NCI-H1436 (cell line): ENCODE measurements at places on chromosomes 7 and 10.

DNA sequence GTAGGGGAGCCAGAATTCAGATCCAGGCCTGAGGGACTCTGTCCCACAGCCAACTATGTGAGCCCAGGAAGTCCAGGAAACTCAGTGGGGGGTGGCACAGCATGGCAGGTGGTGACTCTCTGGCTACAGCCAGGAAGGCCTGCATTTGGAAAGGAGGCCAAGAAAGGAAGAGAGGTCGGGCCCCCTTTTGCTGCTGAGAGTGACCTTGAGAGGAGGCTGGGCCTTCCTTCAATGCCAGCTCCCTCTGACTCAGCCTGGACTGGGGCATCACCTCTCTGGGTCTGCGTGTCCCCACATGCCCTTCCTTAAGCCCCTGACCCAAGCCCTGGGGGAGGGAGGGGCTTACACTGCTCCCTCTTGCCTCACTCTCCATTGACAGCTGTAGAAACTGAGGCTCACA lies 6.4 kb upstream of the MYL10 start:
- no peak for DNase-seq

DNA sequence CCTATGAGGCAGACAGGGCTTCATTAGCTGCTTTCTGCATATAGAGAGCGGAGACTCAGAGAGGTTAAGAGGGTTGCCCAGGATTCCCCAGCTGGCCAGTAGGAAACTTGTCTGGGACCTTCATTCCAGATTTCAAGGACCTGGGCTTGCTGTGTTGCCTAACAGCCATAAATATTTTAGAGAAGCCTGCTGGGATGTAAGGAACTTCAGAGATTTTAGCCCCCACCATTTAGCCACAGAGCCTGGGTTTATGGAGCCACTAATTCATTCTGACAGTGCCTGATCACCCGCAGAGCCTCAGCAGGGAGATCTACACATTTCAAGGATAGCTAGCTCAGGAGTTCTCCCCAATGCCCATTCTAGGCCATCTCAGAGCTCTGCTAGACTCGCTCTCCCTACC lies 56.6 kb upstream of the TRUB1 start:
- DNase-seq, result no peak

GRCh38 chr7:102439963-102440795 lies 6.8 kb downstream of the ORAI2 start:
- no peak for DNase-seq

- no peak for DNase-seq
Measured at GRCh38 chr7:111137296-111138192, 46.6 kb downstream of the LRRN3 start.

DNA sequence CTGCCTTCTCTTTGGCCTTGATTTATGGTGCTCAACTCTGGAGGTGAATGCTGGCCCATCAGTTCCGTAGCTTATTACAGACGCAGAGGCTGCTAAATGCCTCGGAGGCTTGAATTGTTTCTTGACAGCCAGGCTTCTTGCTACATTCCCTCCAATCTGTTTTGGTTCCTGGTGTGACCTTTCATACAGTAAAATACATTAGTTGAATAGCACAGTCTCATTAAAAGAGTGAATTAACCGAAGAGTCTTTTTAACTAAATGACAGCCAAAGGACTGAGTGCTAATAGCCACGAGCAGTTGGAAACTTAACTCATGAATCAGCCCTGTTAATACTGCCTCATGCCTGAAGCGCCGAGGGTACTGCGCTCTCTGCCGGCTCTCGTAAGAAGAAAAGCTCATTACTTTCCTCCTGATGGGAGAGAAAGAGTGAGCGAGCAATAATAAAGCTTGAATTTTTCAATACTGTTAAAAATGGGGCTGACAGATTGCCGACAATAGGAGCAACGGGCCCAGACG lies 236.4 kb upstream of the GPR26 start:
- DNase-seq, result peak; percentile 68

DNA sequence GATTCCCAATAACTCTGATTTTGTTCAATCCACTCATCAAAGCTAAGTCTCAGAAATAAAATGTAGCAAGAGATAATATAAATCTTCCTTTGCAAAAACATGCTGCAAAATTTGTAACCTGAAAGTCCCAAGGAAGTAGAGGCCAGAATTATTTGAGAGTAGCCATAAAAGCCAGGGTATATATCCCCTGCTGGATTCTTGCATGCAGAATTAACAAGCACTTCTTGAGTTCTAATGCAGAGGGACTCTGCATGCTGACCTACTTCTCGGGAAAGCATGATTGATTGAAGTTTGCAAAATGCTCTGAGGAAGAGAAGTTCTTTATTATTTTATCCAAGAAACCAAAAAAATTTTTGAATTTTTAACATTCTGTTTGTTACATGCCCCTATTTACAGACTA lies 121.6 kb downstream of the THSD7A start:
- no peak for DNase-seq

DNA sequence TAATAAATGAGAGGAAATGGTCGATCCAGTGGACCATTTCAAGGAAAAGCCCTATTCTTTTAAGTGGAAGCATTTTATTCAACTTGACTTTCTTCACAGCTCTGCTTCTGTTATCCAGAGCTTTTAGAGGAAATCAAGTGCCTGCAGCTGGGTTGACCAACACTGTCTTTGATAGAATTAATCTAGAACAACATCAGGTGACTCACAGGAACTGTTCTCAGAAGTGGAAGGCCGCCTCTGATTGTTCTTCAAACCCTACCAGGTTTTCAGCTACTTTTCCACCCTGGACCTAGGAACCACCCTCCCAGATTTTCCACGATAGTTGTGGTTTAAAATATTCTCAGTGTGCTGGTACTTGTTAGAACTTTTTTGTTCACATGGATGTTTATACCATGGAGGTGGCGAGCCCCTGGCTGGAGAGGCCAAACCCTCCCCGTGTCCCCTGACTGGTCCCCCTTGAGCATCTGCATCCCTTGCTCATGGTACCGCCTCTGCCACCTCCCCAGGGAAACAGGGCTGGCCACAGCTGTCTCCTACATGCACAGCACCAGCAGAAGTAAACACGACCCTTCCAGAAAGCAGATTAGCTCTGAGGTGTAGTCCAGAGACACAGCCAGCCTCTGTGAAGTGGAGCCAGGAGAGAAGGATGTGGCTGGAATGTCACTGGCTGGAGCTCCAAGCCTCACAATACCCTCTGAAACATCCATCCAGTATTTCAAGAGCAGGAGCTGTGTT lies 293.3 kb downstream of the USP6NL start:
- DNase-seq, result no peak

DNA sequence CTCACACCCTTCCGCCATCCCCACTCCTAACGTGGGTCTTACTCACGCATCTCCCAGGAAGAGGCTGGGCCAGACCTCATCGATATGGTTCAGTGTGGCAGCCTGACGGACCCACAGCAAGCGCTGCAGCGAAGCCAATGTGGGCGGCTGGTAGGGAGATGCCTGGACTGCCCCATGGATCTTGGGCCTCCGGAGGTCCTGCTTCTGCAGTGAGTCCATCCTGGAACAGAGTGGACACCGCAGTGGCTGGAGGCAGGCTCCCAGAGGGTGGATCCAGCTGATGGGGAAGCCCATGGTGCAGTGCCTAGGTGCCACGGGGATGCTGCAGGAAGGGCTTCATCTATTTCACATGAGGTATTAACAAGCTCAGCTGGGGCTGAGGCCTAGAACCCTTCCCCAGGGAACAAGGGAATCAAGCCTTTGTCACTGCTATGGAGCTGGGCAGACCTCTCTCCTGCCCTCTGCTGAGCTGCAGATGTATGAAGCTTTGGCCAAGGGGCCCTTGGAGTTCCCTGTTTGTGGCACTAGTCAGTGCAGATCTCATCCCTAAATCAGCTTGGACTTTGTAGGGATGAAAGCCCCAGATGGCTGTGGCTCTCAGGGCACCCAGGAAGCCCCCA lies 13.7 kb upstream of the SAMD8 start:
- peak; percentile 16 for DNase-seq

DNA sequence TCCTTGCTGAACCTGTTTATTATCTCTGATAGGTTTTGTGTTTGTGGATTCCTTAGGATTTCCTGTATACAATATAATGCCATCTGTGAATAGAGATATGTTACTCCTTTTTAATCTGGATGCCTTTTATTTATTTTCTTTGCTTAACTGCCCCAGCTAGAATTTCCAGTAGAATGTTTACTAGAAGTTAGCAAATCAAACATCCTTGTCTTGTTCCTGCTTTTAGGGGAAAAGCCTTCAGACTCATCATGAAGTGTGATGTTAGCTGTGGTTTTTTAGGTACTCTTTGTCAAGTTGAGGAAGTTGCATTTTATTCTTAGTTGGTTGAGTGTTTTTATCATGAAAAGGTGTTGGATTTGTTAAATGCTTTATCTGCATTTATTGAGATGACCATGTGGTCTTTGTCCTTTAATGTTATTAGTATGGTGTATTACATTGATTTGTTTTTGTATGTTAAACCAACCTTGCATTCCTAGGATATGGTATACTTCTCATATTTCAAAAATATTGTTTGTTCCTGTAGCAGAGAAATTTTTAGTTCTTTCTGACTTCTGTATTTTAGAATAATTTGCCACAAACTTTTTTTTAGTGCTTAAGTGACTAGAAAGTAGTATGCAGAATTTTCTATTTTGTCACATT lies 24.3 kb downstream of the PPP2R2D start:
- no peak for DNase-seq

- no peak for DNase-seq
Measured at GRCh38 chr7:67912437-67912836, 915.8 kb downstream of the TYW1 start.

GRCh38 chr7:26627891-26628341 lies 236.5 kb downstream of the SKAP2 start:
- no peak for DNase-seq

GRCh38 chr7:3649678-3650440 lies 348.8 kb downstream of the SDK1 start:
- DNase-seq, result no peak

GRCh38 chr7:139041378-139042085 lies 5.7 kb upstream of the ZC3HAV1L start:
- no peak for DNase-seq

GRCh38 chr10:125792342-125793300 lies 17.0 kb upstream of the MMP21 start:
- no peak for DNase-seq

GRCh38 chr7:155799514-155799913 lies 12.7 kb downstream of the SHH start:
- DNase-seq, result no peak

DNA sequence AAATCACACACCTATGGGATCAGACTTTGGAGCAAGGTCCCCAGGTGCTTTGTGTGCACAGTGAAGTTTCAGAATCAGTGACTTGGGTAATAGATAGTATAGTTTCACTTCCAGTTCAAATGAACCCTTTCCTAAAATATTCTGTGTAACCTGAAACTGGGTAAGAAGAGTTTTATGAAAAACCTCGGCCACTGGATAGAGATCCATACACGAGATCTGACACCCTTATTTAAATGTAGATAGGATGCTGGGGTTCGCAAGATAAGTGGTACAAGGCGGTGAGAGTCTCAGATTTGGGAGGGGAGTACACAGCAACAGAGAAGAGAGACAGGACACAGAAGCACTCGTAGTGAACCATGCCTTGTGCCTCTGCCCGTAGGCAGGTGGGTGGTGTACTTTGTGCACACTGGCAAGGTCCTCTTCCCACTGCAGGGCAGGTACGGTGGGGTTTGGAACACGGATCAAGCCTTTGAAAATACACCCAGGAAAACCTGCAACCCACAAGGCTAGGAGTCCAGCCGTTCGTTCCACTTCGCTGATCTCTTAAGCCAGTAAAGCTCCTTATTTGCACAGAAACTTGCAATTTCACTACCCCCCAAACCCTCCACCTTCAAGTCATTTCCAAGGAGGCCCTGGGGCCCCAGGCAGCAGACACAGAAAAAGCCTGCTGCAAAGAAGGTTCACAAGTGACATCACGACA lies 162.8 kb downstream of the USP6NL start:
- no peak for DNase-seq

DNA sequence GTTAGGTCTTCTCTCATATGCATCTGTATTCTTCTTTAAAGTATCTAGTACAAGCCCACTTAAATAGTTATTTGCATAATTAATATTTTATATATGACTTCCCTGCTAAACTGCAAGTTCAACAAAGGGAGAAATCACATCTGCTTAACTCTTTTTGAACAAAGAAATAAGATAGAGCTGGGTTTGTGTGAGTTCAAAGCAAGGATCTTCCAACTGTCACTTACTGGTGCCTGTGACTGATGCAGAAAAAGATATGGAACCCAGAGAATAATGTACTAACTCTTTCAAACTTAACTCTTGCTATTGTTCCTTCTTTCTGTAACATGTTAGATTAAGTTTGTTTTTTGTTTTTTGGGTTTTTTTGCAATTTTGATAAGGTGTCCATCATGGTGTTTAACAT lies 71.3 kb upstream of the SP4 start:
- no peak for DNase-seq

DNA sequence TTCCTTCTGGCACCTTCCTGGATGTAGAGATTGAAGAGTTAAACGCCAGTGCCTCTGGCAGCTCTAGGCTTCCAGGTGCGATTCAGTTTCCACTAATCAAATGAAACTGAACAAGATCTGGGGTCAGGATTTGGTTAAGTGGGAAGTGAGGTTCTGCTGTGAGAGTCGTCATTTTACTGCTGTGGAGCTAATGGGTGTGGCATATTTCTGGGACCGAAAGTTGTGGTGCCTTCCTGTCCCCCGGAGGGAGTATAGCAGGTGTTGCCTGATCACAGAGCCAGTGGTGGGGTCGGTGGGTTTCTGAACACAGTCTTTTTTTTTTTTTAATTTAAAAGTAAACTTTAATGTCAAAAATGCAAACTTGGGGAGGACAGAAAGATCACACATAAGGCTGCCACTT lies 37.0 kb upstream of the JAKMIP3 start:
- DNase-seq, result no peak

GRCh38 chr7:17307558-17307957 lies 9.1 kb downstream of the AHR start:
- no peak for DNase-seq

DNA sequence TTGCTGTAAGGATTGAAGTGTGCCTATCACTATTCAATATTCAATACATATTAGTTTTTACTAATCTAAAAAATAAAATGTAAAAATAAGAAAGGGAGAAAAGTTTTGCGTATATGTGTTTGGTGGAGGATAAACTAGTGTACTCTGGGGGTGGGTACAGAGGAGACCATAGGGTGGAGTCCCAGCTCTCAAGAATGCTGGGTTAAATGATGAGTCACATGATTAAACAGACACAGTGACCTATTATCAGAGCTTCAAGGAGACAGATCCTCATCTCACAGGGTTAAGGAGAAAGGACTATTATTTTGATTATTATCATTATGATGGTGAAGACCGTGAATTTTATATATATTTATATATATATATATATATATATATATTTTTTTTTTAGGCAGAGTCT lies 77.5 kb downstream of the AFAP1L2 start:
- DNase-seq, result no peak
